Colonic mucosa (tissue), 4 donors: ENCODE measurements at places on chromosomes 3 and 15.

DNA sequence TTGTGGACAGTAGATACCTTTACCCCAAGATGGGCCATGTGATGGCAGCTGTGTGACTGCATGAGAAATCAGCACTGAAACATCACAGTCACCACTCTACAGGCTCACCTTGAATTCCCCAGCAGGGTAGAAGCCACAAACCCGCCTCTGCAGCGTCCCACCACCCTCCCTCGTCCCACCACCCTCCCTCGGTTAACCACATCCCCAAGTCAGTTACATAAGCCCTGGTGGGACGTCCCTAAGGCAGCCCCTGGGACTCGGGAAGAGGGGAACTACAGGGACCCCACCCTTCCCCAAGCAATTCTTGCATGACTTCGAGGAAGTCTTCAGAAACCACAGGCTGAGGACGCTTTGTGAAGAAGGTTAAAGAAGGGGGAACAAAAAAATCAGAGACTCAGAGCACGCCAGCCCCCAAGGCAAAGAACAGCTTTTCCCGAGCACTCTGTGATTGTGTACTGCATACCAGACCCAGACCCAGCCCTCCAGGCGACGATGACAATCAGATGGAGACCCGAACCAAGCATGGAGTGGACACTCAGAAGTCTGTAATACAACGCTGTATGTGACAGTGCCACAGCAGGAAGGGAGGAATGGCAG lies 60.5 kb downstream of the SH3BP5 start:
- H3K4me3 ChIP-seq, result no peak overlapping the region
- peak; percentile 49 for DNase-seq
- H3K4me1 ChIP-seq, result no peaks in the 10 kb centered on the region

GRCh38 chr3:62611541-62612240 lies 238.3 kb upstream of the FEZF2 start:
- H3K4me3 ChIP-seq, result no peak overlapping the region
- no peaks in the 10 kb centered on the region for H3K4me1 ChIP-seq
- H3K36me3 ChIP-seq, result no peaks in the 10 kb centered on the region
- H3K27ac ChIP-seq, result no peak overlapping the region
- DNase-seq, result no peak
- no peaks in the 10 kb centered on the region for H3K27me3 ChIP-seq

- peak overlapping the region; percentile 24 for H3K4me3 ChIP-seq
- H3K27me3 ChIP-seq, result no peaks in the 10 kb centered on the region
- H3K4me1 ChIP-seq, result no peaks in the 10 kb centered on the region
- no peak for DNase-seq
Observed at GRCh38 chr3:52495777-52496602, 852 bp downstream of the STAB1 start.

DNA sequence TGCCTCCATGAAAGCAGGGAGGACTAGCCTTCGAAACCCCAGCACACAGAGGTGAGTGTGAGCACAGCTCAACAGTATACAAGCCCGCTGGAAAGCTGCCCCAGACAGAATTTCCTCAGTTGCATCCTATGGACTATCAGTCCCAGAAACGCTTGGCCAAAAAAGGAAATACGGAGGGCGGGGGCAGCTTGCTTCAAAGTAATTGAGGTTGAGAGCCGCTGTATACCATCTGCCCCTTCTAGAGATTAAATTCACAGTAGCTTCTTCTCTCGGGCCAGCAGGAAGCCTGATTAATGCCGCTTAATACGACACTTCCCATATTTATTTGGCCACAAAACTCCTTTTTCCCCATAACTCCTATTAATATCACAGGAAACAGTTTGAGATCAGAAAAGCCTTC lies 88.7 kb downstream of the LIPC start:
- no peak for DNase-seq
- H3K27me3 ChIP-seq, result no peaks in the 10 kb centered on the region
- H3K4me1 ChIP-seq, result no peaks in the 10 kb centered on the region
- H3K27ac ChIP-seq, result no peak overlapping the region
- H3K36me3 ChIP-seq, result no peaks in the 10 kb centered on the region
- H3K4me3 ChIP-seq, result no peak overlapping the region

DNA sequence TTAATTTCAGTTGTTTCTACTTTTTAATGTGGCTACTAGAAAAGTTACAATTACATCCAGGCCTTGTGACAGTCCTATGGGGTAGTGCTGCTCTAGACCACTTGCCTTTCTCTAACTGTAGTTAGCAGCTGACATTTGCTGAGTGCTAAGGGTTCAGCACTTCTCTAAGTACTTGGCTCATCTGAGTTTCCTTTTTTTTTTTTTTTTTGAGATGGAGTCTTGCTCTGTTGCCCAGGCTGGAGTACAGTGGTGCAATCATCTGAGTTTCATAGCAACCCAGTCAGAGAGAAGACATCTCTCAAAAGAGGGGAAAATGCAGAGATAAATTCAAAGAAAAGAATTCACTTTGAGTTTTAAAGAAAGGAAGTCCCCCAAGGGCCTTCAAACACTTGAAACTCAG lies 130.8 kb downstream of the MYLK start:
- no peaks in the 10 kb centered on the region for H3K27me3 ChIP-seq
- no peak overlapping the region for H3K4me3 ChIP-seq

DNA sequence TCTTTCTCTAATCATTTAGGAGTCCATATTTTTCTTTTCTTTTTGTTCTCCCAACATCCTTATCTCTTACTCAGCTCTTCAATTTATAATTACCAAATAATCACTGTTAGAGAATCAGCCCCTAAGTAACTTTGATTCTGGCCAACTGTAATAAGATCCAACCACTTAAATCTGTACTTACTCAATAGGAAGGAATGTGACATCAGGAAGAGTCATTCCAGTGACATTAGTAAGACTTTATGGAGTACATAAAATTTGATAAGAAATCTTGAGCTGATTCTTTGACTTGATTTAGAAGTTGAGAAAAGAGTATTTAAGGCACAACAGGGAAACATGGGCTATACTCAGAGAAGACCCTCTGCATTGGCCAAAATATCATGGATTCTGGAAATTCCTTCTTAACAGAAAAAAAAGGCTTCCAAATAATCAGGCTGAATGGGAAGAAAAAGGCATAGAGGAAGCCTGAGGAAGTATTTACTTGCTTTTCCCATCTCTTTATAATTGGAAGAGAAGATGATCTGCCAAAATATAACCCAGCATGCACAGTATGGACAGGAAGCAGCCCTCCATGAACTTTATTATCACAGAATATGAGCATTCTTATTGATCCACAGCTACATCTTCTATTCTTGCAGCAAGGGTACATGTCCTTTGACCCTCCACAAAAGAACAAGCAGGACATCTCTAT lies 289.7 kb upstream of the TPRG1 start:
- H3K27me3 ChIP-seq, result no peaks in the 10 kb centered on the region
- no peak overlapping the region for H3K4me3 ChIP-seq
- H3K4me1 ChIP-seq, result no peaks in the 10 kb centered on the region
- no peaks in the 10 kb centered on the region for H3K36me3 ChIP-seq

- no peak overlapping the region for H3K4me3 ChIP-seq
- H3K27me3 ChIP-seq, result no peaks in the 10 kb centered on the region
- no peaks in the 10 kb centered on the region for H3K36me3 ChIP-seq
- H3K4me1 ChIP-seq, result no peaks in the 10 kb centered on the region
- no peak for DNase-seq
Observed at GRCh38 chr3:74535281-74535680, 79.2 kb downstream of the CNTN3 start.

- no peak overlapping the region for H3K4me3 ChIP-seq
- DNase-seq, result no peak
- no peaks in the 10 kb centered on the region for H3K27me3 ChIP-seq
- H3K4me1 ChIP-seq, result no peaks in the 10 kb centered on the region
Observed at GRCh38 chr15:33517944-33518343, 207.2 kb downstream of the RYR3 start.

- no peaks in the 10 kb centered on the region for H3K27me3 ChIP-seq
- no peaks in the 10 kb centered on the region for H3K36me3 ChIP-seq
- no peak for DNase-seq
- H3K27ac ChIP-seq, result no peak overlapping the region
Observed at GRCh38 chr15:34776606-34777105, 18.7 kb downstream of the ACTC1 start.

DNA sequence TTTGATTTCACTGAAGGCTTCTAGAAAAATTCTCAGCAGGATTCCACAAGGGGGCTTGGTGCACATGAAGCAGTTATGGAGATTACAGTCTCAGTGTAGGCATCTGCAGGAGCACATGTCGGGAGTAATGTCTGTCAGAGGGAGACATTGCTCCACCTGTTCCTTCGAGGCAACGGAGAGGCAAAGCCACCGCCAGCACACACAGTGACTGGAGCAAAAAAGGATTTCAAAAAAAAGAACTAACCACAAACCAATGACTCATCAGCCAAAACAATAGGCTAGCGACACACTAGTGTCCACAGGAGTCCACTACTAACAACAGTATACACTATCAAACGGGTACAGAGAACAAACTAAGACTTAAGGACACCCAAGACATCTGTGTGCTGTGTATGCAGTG lies 68.9 kb downstream of the NPTN start:
- H3K4me3 ChIP-seq, result no peak overlapping the region
- H3K27ac ChIP-seq, result no peak overlapping the region
- no peaks in the 10 kb centered on the region for H3K4me1 ChIP-seq
- H3K36me3 ChIP-seq, result peaks cover 4% of the 10 kb centered on the region
- H3K27me3 ChIP-seq, result no peaks in the 10 kb centered on the region

- H3K27ac ChIP-seq, result no peak overlapping the region
- no peaks in the 10 kb centered on the region for H3K4me1 ChIP-seq
- H3K36me3 ChIP-seq, result no peaks in the 10 kb centered on the region
Observed at GRCh38 chr3:27134171-27134796, 234.9 kb downstream of the NEK10 start.

DNA sequence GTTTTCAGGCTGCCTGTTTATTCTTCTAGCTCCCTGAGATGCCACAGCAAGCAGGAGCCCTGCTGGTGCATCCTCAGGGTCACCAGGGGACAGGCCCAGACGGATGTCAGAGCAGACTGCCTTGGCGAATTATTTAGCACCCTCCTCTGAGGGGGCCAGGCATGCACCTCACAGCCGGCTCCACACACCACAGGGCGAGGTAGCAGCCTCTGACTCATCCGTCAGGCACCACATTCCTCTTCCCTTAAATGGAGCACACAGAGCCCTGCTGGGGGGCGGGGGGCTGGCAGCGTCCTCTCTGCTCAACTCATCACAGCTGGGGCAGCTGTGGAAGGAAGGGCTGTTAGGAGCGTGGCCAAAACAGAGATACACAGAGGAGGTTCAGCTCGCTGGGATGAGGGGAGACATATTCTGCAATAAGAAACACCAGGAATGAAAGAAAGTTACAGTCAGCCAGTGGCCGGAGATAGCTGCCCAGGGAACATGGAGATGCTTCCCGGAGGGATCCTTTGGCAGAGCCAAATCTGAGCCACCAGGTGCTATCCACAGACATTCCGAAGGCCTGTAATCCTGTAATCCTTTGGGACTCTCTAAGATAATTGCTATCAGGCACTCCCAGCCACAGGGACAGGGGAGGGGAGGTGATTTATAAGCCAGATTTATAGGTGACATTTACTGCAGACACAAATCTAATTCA lies 13.9 kb upstream of the PRICKLE2 start:
- no peaks in the 10 kb centered on the region for H3K4me1 ChIP-seq
- H3K27me3 ChIP-seq, result no peaks in the 10 kb centered on the region
- peak overlapping the region; percentile 27 for H3K27ac ChIP-seq
- peak; percentile 40 for DNase-seq
- H3K36me3 ChIP-seq, result no peaks in the 10 kb centered on the region

DNA sequence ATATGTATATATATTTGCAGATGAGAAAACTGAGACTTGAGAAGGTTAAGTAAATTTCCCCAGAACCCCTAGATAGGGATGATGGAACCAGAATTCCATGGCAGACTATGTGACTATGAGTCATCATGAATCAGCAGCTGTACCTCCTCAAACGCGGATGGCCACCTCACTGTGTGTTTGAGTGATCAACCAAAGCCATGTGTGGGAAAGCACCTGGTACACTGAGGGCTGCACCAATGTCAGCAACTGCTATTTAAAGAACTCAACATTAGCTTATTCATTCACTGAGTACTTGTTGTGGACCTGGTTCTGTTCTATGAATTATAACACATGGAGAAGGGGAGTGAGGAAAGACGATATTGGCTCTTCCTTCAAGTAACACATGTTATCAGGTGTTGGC lies 377.0 kb downstream of the GAP43 start:
- H3K27me3 ChIP-seq, result no peaks in the 10 kb centered on the region
- no peak for DNase-seq
- H3K4me1 ChIP-seq, result no peaks in the 10 kb centered on the region
- H3K27ac ChIP-seq, result no peak overlapping the region

GRCh38 chr3:107216711-107217110 lies 160.5 kb upstream of the CCDC54 start:
- no peak overlapping the region for H3K27ac ChIP-seq
- no peaks in the 10 kb centered on the region for H3K36me3 ChIP-seq
- no peak for DNase-seq
- no peak overlapping the region for H3K4me3 ChIP-seq
- no peaks in the 10 kb centered on the region for H3K27me3 ChIP-seq

DNA sequence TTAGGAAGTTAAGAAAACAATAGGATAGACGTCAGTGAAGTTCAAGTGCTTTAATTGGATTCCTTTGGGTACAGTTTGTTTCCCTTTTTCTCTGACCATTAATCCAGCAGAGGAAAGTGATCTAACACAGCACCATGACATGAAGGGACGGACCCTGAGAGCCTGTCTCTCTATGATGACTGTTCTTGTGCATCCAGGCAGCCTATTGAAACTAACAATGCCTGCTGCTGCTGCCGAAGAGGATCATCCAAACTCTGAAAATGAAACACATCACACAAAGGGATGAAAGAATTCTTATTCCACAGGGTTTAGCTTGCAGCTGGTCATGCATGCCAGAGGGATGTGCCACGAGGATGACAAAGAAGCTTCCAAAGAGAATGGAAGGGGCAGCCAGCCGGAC lies 75.5 kb downstream of the ZBTB20 start:
- DNase-seq, result no peak
- H3K27me3 ChIP-seq, result no peaks in the 10 kb centered on the region
- no peaks in the 10 kb centered on the region for H3K4me1 ChIP-seq
- no peaks in the 10 kb centered on the region for H3K36me3 ChIP-seq
- H3K4me3 ChIP-seq, result no peak overlapping the region
- no peak overlapping the region for H3K27ac ChIP-seq

- no peak overlapping the region for H3K27ac ChIP-seq
- H3K4me1 ChIP-seq, result no peaks in the 10 kb centered on the region
- H3K36me3 ChIP-seq, result no peaks in the 10 kb centered on the region
- DNase-seq, result no peak
Observed at GRCh38 chr15:32956006-32956405, 238.2 kb downstream of the GREM1 start.

DNA sequence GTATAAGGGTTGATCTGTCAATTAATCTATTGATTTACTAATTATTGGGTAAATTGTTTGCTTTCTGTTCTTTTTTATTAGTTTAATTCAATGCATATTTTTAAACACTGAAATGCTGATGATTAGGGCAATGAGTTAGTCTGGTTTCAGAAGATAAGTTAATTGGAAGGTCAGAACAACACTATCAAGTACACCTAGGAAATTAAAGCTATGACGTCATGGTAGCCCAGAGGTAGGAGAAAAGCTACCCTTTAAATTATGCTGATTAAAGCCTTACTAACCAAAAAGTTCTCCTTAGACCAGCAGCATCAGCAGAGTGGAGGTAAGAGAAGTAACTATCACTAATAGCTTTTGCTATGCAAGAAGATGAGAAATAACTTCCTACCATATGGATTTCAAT lies 770.4 kb upstream of the ARPP21 start:
- no peaks in the 10 kb centered on the region for H3K27me3 ChIP-seq
- H3K4me1 ChIP-seq, result no peaks in the 10 kb centered on the region
- no peak overlapping the region for H3K27ac ChIP-seq
